ENCODE measurements at places on chromosomes 13 and 19. TPM values are rescaled to one million over a fixed set of nuclear protein-coding genes. Genes with fewer than 3 reads are reported as not detected.

GRCh38 chr13:72457151-72457550 is 270.3 kb downstream of the MZT1 start:
- H3K4me3 ChIP-seq, result no peak overlapping the region
- H3K4me1 ChIP-seq, result no peaks in the 10 kb centered on the region
- no peaks in the 10 kb centered on the region for H3K36me3 ChIP-seq
- DNase-seq, result no peak
- H3K27me3 ChIP-seq, result no peaks in the 10 kb centered on the region

GRCh38 chr19:47230054-47230920 is 712 bp downstream of the BBC3 start:
- no peaks in the 10 kb centered on the region for H3K27me3 ChIP-seq
- no peak overlapping the region for H3K27ac ChIP-seq
- H3K36me3 ChIP-seq, result peaks cover 3% of the 10 kb centered on the region
- peaks cover 24% of the 10 kb centered on the region for H3K4me1 ChIP-seq

DNA sequence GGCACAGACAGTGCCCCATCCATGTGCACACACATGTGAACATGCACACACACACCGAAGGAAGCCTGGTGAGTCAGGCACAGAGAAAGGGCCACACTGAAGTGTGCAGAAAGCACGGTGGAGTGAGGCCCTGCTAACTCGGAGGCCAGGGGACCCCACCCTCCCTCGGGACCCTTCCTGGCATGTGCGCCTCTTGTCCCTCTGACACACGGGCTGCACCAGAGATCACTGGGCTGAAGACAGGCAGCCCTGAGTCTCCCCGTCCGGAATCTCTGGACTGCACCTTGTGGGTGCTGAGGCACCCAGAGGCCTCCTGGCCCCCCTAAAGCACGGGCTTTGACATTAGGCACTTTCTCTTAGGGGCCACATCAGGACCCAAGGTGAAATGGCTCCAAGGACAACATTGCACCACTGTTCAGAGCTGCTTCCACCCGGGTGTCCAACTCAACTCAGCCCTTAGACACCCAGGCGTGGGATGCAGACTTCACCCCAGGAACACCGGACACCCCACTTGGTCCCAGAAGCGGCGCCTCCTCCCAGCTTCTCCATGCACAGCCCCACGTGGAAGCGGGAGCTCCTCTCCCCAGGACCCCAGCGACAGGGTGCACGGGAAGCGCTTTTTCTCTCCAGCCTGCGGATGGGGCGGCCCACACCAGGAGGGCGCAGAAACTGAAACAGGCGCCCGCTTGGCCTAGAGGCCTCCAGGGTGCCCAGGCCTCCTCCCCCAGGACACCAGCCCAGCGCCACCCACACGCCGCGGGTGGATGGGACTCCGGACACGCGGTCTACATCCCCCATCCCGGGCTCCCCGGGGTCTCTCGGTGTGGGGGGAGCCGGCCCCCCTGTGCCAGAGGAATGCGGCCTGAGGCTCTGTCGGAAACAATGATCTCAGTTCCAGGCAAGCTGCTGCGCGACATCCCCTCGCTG is 90.2 kb downstream of the SPACA7 start:
- no peaks in the 10 kb centered on the region for H3K36me3 ChIP-seq
- no peak overlapping the region for H3K4me3 ChIP-seq
- H3K27ac ChIP-seq, result no peak overlapping the region
- no peaks in the 10 kb centered on the region for H3K4me1 ChIP-seq
- H3K27me3 ChIP-seq, result no peaks in the 10 kb centered on the region
- DNase-seq, result no peak

DNA sequence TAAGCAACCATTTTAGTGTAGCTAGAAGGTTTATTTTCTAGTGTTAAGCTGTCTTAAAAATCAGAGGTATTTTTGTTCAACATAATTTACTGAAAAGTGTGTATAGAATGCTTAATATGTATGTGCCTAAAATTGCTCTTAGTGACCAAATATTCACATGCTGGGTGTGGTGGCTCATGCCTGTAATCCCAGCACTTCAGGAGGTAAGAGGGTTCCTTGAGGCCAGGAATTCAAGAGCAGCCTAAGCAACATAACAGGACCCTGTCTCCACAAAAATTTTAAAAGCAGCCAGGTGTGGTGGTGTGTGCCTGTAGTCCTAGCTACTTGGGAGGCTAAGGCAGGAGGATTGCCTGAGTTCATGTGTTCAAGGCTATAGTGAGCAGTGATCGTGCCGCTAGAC is 120.9 kb upstream of the FRY start:
- H3K27me3 ChIP-seq, result peaks cover 13% of the 10 kb centered on the region
- no peaks in the 10 kb centered on the region for H3K36me3 ChIP-seq
- H3K4me3 ChIP-seq, result no peak overlapping the region
- peaks cover 25% of the 10 kb centered on the region for H3K4me1 ChIP-seq
- DNase-seq, result no peak

RXFP2 gene
- not detected for total RNA-seq

GRCh38 chr19:46073268-46073922 is 32.6 kb upstream of the IGFL4 start:
- H3K27me3 ChIP-seq, result peaks cover 60% of the 10 kb centered on the region
- peaks cover 4% of the 10 kb centered on the region for H3K4me1 ChIP-seq
- no peaks in the 10 kb centered on the region for H3K36me3 ChIP-seq
- H3K4me3 ChIP-seq, result no peak overlapping the region
- no peak for DNase-seq

PPAN gene
- 250 TPM for total RNA-seq

- H3K4me1 ChIP-seq, result peaks cover 6% of the 10 kb centered on the region
- no peak overlapping the region for H3K27ac ChIP-seq
- no peaks in the 10 kb centered on the region for H3K36me3 ChIP-seq
- DNase-seq, result no peak
- H3K4me3 ChIP-seq, result no peak overlapping the region
- H3K27me3 ChIP-seq, result no peaks in the 10 kb centered on the region
These were observed 46.2 kb downstream of the CEBPG start for GRCh38 chr19:33419788-33420130.

- H3K4me3 ChIP-seq, result no peak within 1 kb of the TSS
- no peak within 1 kb of the TSS for H3K27ac ChIP-seq
- no peaks in the 10 kb centered on the region for H3K4me1 ChIP-seq
- peaks cover 5% of the 10 kb centered on the region for H3K27me3 ChIP-seq
- DNase-seq, result no peak
- no peaks in the 10 kb centered on the region for H3K36me3 ChIP-seq
These were observed at the start of gene LGALS13 for GRCh38 chr19:39602224-39602623. LGALS13 (plus strand) TSS chr19:39602524; CDS start chr19:39602569, 45 bp downstream.

- H3K36me3 ChIP-seq, result peaks cover 14% of the 10 kb centered on the region
- peak within 1 kb of the TSS; percentile 92 for H3K27ac ChIP-seq
- H3K27me3 ChIP-seq, result no peaks in the 10 kb centered on the region
- peaks cover 42% of the 10 kb centered on the region for H3K4me1 ChIP-seq
These were observed at the start of gene CNOT3 for GRCh38 chr19:54137699-54138488. CNOT3 (plus strand) TSS chr19:54137762; CDS start chr19:54142979, 5,217 bp downstream.

SIGLEC10 gene
- total RNA-seq, result 3.7 TPM

GRCh38 chr19:4295972-4296771 is 6.0 kb downstream of the TMIGD2 start:
- H3K4me1 ChIP-seq, result peaks cover 18% of the 10 kb centered on the region
- H3K27ac ChIP-seq, result no peak overlapping the region
- no peaks in the 10 kb centered on the region for H3K27me3 ChIP-seq
- no peak overlapping the region for H3K4me3 ChIP-seq
- no peak for DNase-seq

SIGLEC8 gene
- 0.13 TPM for total RNA-seq

DNA sequence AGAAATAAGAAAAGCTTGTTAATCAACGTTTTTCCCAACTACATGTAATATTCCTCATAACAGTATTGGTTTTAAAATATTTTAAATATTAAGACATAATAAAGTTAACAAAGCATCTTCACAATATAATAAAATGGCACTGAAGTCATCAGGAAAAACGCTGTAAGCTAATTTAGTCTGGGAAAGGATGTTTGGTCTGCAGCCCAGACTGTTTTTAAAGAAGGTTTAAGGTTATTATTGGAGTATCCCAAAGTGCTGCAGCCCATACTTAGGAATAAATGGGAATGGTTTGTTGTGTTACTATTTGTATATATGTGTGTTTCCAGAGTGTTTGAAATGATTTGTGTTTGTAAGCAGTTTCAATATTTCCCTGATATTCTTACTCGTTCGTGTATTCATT is 192.8 kb upstream of the MAB21L1 start:
- H3K4me1 ChIP-seq, result no peaks in the 10 kb centered on the region
- DNase-seq, result no peak
- H3K27me3 ChIP-seq, result no peaks in the 10 kb centered on the region
- no peak overlapping the region for H3K4me3 ChIP-seq
- no peak overlapping the region for H3K27ac ChIP-seq

GRCh38 chr13:97366172-97366688 is 67.7 kb upstream of the RAP2A start:
- no peak for DNase-seq
- no peak overlapping the region for H3K4me3 ChIP-seq
- no peaks in the 10 kb centered on the region for H3K27me3 ChIP-seq
- H3K4me1 ChIP-seq, result peaks cover 16% of the 10 kb centered on the region
- H3K36me3 ChIP-seq, result peaks cover 10% of the 10 kb centered on the region

GRCh38 chr13:93289842-93290241 is 63.2 kb downstream of the GPC6 start:
- no peak overlapping the region for H3K27ac ChIP-seq
- H3K4me3 ChIP-seq, result no peak overlapping the region
- no peaks in the 10 kb centered on the region for H3K36me3 ChIP-seq
- peaks cover 5% of the 10 kb centered on the region for H3K4me1 ChIP-seq

SPTBN4 gene
- total RNA-seq, result 0.69 TPM

POU4F1 gene
- total RNA-seq, result 0.23 TPM

DNA sequence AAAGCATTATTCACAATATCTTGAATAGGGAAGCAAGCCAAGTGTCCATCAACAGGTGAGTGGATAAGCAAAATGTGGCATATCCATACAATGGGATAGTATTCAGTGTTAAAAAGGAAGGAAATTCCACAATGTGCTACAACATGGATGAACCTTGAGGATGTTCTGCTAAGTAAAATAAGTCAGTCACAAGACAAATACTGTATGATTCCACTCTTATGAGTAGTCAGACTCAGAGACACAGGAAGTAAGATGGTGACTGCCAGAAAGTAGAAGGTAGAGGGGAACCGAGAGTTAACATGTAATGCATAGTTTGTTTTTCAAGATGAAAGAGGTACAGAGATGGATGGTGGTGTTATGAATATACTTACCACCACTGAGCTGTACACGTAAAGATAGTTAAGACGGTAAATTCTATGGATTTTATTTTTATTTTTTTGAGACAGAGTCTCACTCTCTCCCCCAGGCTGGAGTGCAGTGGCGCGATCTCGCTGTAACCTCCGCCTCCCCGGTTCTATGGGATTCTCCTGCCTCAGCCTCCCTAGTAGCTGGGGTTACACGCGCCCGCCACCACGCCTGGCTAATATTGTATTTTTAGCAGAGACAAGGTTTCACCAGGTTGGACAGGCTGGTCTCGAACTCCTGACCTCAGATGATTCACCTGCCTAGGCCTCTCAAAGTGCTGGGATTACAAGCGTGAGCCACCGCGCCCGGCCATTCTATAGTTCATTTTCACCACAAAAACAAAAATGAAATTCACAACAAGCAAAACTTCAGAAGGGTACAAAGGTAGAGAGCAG is 1.0 kb upstream of the CHAMP1 start:
- H3K36me3 ChIP-seq, result peaks cover 4% of the 10 kb centered on the region
- no peak for DNase-seq
- peaks cover 36% of the 10 kb centered on the region for H3K4me1 ChIP-seq
- peak overlapping the region; percentile 94 for H3K27ac ChIP-seq
- peaks cover 1% of the 10 kb centered on the region for H3K27me3 ChIP-seq
- H3K4me3 ChIP-seq, result peak overlapping the region; percentile 85

ZNF792 gene
- 6.8 TPM for total RNA-seq

GRCh38 chr19:11598103-11598483 is 810 bp downstream of the ZNF627 start:
- peaks cover 13% of the 10 kb centered on the region for H3K36me3 ChIP-seq
- peak overlapping the region; percentile 93 for H3K4me3 ChIP-seq
- DNase-seq, result no peak
- H3K27ac ChIP-seq, result peak overlapping the region; percentile 89
- H3K27me3 ChIP-seq, result no peaks in the 10 kb centered on the region

SYCN gene
- not detected for total RNA-seq

DNA sequence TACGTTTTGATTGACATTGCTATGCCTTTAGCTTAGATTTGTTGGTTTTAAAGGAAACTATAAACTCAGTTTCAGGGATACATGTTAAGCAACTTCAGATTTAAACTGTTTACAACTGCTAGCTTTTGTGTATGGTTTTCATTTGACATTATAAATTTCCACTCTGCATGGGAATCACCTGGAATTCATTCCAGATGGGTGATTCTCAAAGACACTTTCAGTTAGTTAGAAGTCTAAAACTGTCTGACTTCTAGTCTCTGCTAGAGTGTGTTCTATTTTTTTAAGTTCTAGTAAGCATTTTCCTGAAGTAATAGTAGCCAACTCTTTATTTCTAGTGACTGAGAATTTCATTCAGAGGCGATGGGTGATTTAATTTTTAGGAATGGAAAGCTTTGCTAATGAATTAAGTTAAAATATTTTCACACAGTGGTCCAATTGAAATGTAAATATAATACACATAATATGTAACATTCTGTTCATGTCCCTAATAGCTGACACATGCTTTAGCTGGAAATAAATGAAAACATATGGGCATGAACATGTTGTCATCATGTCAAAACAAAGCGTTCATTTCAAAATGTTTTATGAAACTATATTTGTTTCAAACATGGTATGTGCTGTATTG is 58.3 kb upstream of the CSNK1A1L start:
- no peak overlapping the region for H3K27ac ChIP-seq
- DNase-seq, result no peak
- no peaks in the 10 kb centered on the region for H3K4me1 ChIP-seq
- H3K36me3 ChIP-seq, result no peaks in the 10 kb centered on the region
- H3K27me3 ChIP-seq, result peaks cover 2% of the 10 kb centered on the region

RFPL4AL1 gene
- total RNA-seq, result not detected

- DNase-seq, result no peak
- H3K36me3 ChIP-seq, result no peaks in the 10 kb centered on the region
- H3K4me1 ChIP-seq, result no peaks in the 10 kb centered on the region
- H3K4me3 ChIP-seq, result no peak overlapping the region
- H3K27ac ChIP-seq, result no peak overlapping the region
These were observed 81.0 kb downstream of the NUFIP1 start for GRCh38 chr13:44908266-44908665.

PEAK3 gene
- 0.16 TPM for total RNA-seq

Measured in activated T-helper 1 cell treated with anti-CD3 and anti-CD28 coated beads, Interleukin-12 subunit alpha, Interleukin-12 subunit beta, Interleukin-2, Interleukin-4 antibody, amounts not matched to agents 30 ng/mL and 10 ng/mL and 1 ng/mL, durations not matched to agents 14 hours and 24 hours and 36 hours (primary cell).